ENCODE measurements at places on chromosomes 11 and 22. TPM values are rescaled to one million over a fixed set of nuclear protein-coding genes. Genes with fewer than 3 reads are reported as not detected.

The ACR gene
- total RNA-seq, result not detected

- DNase-seq, result no peak
Measured at GRCh38 chr11:63683133-63683991, 2.1 kb downstream of the RTN3 start.

- DNase-seq, result no peak
Measured at GRCh38 chr11:126781942-126782341, 218.6 kb downstream of the KIRREL3 start.

The PIK3IP1 gene
- total RNA-seq, result 21.0 TPM

- DNase-seq, result no peak
Measured at GRCh38 chr11:35526370-35526792, 965 bp upstream of the PAMR1 start.

GRCh38 chr22:19525666-19526065 lies 1.5 kb upstream of the CLDN5 start:
- DNase-seq, result no peak

- no peak for DNase-seq
Measured at GRCh38 chr22:44089717-44090570, 65.8 kb downstream of the PARVB start.

DNA sequence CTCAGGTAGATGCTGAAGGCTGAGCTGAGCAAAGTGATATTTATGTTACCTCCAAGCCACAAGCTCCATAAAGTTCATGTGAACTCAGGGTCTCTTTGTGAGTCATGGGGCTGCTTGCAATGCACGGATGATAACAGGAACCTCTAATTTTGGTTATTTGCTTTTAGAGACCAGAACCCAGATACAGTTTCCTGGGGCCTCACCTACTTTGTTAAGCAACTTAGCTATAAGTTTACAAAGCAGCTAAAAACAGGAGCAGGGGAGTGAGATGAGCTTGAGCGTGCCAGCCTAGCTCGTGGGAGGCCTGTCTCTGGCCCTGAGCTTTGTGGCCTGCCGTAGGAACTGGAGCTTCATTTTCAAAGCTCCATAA lies 29.2 kb downstream of the SREBF2 start:
- no peak for DNase-seq

The OR4X2 gene
- total RNA-seq, result not detected

GRCh38 chr11:12288212-12288930 lies 89.0 kb upstream of the PARVA start:
- no peak for DNase-seq

DNA sequence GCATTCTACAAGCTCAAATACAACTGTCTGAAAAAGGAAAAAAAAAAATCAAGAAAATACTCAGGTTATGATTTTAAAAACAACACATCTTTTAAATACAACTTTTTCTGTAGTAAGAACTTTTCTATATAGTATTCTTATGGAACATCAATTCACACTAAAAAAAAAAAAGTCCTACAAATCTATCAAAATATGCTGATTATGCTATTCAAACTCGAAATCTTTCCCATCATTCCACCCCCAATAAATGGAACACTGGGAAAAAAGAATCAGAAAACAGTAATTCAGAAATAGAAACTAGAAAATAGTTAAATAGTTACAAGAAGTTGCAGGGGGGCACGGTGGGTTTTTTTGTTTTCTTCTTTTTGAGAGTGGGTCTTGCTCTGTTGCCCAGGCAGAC lies 77.4 kb downstream of the PICALM start:
- DNase-seq, result no peak

DNA sequence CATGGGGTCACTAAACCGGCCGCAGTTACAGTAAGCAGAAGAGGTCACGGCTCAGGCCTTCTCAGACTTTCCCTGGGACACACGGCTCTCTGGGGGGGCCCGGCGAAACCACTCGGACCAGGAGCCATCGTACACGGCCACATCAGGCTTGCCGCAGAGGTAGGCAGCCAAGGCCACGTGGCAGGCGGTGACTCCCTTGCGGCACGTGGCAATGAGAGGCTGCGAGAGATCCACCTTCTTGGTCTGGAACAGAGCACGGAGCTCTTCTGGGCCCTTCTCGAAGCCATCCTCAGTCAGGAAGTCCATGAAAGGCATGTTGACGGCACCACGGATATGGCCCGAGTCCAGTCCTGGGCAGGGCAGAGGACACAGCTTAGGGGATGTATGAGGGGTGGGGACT lies 8.3 kb downstream of the TST start:
- DNase-seq, result no peak

The APOA1 gene
- total RNA-seq, result not detected

DNA sequence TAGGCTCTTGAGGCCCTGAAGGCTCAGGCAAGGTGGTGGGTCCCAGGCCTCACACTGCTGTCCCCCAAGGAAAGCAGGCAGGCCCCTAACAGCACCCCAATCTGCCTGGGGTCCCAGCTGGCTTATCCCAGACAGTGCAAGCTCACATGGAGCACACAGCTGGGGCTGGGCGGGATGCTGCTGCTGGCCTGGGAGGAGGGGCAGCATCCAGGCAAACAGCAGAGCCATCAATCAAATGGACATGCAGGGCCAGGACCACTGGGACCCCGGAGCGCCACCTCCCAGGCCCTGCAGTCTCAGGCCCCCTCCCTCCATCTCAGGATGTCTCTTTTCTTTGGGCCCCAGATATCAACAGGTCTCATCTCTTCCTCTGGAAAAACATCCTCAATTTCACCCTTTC lies 140.3 kb downstream of the BRD1 start:
- no peak for DNase-seq

DNA sequence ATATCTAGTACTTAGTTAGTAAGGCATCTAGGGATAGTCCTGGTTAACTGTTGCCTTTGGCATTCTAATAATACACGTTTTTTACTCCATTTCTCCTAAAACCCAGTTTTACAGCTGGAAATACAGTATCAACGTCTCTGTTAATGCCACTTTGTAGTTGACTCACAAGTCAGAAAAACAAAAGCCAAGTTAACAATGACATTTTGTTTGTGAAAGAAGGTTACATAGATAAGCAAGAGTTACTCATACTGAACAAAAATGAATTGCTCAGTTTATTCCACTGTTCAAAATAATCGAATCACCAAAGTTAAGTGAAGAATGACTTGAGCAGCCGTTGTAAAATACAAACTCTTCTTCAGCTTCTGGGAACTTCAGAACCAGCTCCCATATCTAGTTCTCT lies 540.3 kb downstream of the ETS1 start:
- DNase-seq, result no peak

The GPHA2 gene
- total RNA-seq, result 0.33 TPM

DNA sequence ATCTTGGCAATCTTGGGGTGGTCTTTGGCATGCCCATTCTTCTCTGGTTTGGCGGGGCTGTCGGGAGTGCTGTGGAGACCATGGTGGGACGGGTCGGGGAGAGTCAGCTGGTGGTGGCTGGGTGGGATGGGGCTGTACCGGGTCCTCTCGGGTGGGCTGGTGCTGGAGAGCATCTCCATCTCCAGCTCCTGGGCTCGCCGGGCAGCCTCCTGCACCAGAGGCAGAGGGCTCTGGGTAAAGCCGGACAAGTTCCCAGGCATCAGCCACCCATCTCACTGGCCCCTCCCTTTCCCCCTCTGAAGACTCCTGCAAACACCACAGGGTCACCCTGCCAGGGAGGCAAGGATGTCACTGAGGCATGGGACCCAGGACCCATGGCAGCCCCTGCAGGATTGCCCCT lies 25.1 kb downstream of the ANKK1 start:
- DNase-seq, result no peak

The AP1B1 gene
- 132 TPM for total RNA-seq

The MUC6 gene
- not detected for total RNA-seq

GRCh38 chr11:36034551-36035331 lies 90.9 kb downstream of the LDLRAD3 start:
- no peak for DNase-seq

DNA sequence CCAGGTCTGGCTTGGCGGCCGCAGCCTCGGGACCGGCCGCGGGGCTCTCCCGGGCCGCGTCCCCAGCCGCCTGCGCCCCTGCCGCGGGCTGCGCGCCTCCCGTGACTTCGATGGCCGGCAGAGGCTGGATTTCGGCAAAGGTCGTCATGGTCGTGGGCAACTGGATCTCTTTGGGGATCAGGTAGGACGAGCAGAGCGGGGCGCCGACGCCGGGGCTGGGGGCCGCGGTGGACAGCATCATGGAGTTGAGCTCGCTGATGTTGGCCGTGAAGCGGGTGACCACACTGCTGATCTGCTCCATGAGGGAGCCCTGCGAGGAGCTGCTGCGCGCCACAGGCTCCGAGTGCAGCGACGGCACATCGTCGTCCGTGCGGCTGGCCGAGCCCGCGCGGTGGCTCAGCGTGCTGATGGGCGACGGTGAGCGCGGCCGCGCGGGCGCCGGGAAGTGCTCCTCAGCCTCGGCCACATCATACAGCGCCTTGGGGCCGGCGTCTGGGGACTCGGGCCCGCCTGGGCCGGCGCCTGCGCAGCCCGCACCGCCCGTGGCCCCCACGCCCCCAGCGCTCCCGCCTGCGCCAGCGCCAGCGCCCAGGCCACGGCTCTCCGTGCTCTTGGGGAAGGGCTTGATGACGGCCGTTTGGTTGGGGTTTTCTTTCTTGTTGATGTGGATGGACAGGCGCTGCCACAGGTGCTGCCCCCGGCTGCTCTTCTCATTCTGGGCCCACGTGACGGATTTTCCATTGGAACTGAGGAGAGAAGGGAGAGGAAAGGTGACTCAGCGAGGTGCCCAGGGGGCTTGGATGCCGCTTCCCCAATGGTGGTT lies 171.4 kb upstream of the CTSC start:
- no peak for DNase-seq

DNA sequence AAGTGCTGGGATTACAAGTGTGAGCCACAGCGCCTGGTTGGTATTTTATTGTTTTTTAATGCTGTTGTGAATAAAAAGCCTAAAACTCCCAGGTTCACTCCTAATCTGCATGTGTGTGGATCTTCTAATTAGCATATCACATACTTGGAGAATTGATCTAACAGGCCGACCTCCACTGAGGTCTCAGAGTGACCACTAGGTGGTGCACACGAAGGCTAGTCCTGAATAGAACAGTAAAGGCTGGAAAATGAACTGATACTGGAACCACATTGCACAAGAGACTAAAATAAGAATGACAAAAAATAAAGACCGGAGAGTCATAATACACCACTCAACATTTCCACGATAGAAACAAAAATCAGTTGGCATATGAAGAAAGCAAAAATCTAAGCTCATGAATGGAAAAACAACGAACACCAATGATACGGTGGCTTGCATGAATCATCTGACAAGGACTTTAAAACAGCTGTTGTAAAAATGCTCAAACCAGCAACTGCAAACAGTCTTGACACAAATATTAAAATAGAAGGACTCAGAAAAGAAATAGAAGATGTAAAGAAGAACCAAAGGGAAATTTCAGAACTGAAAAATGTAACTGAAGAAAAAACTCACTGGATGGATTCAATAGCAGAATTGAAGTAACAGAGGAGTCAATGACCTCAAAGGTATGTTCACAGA lies 19.2 kb downstream of the PIM3 start:
- no peak for DNase-seq

DNA sequence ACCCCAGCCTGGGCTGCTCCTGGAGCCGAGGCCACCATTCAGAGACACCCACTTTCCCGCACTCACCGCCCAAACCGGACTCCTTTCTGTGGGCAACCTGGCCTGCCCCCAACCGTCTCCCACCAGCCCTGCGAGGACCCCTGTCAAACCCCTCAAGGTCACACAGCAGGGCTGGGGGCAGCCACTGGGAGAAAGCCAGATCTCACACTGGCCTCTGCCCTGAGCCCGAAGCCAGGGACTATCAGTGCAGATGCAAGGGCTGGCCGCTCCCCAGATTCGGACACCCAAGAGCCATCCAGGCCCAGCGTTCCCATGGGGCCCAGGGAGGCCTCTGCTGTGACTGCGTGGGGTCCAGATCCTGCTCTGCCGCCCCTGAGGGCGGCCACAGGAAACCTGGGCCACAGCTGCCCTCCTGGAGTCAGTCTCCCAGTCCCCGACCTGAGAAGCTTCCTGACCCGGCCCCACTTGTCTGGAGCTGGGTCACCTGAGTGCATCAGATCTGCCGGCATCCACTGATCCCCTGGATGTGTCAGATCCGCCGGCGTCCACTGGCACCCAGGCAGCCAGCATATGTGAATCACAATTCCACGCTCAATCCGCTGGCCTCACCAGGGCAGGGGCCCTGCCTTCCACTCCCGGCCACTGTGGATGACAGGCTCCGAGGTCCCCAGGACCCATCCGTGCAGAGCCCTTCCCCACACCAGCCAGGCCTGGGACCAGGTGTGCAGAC lies 139.7 kb downstream of the BRD1 start:
- DNase-seq, result no peak

- no peak for DNase-seq
Measured at GRCh38 chr11:134372961-134373360, 39.1 kb downstream of the B3GAT1 start.

The OR5A1 gene
- not detected for total RNA-seq

GRCh38 chr11:78216571-78217287 lies 28.0 kb downstream of the USP35 start:
- no peak for DNase-seq

- no peak for DNase-seq
Measured at GRCh38 chr11:35090125-35090524, 48.8 kb upstream of the CD44 start.

- DNase-seq, result no peak
Measured at GRCh38 chr11:2167141-2168045, 4.2 kb downstream of the TH start.

GRCh38 chr11:6206456-6207180 lies 1.3 kb downstream of the C11orf42 start:
- no peak for DNase-seq

- peak; percentile 39 for DNase-seq
Measured at GRCh38 chr11:14973621-14974514, 1.7 kb upstream of the CALCA start.

The NNMT gene
- total RNA-seq, result not detected

DNA sequence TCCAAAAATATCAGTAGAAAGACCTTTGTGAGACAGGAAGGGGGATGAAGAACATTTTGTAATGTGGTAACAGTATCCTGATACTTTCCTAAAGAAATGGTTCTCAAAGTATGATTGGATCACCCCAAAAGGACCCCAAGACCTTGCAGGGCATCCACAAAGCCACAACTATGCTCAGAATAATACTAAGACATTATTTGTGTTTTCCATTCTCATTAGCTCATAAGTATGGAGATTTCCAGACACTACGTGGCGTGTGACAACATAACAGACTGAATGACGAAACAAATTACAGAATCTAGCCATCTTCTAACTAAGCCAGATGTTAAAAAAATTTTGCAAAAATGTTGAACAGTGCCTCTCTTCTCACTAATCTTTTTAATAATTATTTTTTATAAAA lies 24.9 kb downstream of the CHEK2 start:
- no peak for DNase-seq

All from activated B cell treated with CpG ODN at 0.5 μM for 24 hours (primary cell).